ENCODE measurements at places on chromosomes 13 and 19.

DNA sequence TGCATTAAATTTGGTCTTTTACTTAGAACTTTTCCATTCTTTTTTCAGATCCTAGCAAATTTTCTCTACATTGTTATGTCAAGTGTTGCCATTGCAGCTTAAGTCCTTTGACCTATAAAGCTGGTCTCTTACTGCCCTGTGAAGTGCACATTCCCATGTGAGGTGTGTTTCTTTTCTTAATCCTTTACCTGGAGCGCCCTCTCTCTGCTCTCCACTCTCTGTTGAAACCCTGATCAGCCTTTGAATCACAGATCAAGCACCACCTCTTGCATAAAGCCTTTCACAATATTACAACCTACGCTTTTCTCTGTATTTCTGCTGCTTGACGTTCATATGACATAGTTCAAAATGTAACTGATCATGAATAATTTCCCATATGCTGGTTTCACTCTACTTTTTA is 84.8 kb downstream of the PCDH17 start:
- DNase-seq: no peak

- DNase-seq: no peak
Observed at GRCh38 chr13:51624695-51625345, 40.6 kb downstream of the WDFY2 start.

- DNase-seq: no peak
Observed at GRCh38 chr13:31054632-31055031, 107.1 kb downstream of the HSPH1 start.

- no peak for DNase-seq
Observed at GRCh38 chr19:12450844-12451243, 10.0 kb upstream of the ZNF443 start.

GRCh38 chr13:49213539-49213938 is 6.6 kb upstream of the MLNR start:
- DNase-seq: no peak

GRCh38 chr19:58033741-58034476 is at the start of gene ZSCAN1:
Gene ZSCAN1, plus strand, starts transcription at chr19:58034025. Its CDS starts 3,812 bp downstream, at chr19:58037837.
- DNase-seq: peak; percentile 0

DNA sequence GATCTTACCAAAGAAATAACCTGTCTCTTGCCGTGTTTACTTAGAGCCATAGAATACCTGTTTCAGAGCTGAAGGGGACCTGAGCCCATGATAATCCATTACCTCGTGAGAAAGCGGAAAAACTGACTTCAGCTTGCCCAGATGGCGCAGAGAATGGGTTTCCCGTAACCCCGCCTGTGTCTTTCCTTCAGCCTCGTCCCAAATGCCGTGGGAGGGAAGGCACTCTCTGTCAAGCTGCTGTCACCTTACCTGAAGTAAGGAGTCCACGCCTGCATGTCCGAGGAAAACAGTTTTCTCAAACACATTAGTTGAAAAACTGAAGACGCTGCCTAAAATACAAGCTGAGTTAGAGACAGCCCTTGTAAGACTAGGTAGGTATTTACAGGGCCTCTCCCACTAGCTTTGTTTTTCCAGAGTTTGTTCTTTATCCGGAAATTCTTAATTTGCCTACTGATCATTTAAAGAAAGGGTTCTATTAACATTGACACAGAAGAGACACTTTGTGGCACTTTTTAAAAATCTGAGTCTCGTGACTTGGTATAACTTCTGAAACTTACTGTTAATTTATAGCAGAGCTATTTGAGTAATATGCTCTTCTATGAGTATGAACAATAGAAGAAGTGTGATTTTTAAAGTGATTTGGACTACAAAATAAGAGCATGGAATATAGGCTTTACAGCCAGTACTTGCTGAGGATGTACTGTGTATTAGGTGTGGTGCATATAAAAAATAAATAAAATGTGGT is 1.3 kb upstream of the INTS6 start:
- DNase-seq: peak; percentile 23

All from NCI-H510A treated with DMSO at 0.1 percent for 48 hours (cell line).